Mammary epithelial cell (primary cell): ENCODE measurements at places on chromosomes 7 and 10.

DNA sequence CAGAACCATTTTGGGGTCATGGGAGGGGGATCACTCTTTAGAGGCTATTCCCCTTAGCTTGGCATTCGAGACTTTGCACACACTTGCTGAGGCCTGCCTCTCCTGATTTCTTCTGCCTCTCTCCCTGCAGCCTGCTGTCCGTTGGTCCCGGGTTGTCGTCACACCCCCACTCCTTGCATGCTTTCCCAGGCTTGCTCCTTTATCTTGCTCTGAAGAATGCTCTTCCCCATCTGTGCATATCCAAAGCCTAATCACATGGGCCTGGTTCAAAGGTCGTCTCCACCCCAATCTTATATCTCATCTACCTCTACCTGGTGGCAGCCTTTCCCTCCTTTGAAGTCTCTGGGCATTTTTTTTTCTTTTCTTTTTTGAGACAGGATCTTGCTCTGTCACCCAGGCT lies 24.3 kb upstream of the EMX2 start:
- no peak for DNase-seq

DNA sequence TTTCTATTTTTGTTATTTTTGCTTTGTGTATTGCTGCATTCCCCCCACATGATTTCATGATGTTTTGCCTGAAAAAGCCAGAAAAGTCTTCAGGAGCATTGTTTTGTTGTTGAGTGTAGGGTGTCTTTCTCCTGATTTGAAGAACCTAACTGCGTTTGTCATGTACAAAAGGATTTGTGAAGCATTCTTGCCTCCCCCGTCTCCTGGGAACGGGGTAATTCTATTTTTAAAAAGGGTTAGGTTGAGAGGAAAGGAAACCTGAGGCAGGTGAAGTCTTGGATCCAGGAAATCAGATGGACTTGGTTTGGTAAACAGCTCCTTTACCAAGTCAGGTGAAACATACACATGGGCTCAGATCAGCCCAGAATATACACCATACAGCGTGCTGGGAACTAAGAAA lies 26.0 kb upstream of the BTBD16 start:
- DNase-seq: no peak

GRCh38 chr10:73946253-73947145 lies 35.6 kb downstream of the PLAU start:
- DNase-seq: no peak

- peak; percentile 76 for DNase-seq
Observed at GRCh38 chr7:40551685-40552576, 417.1 kb downstream of the SUGCT start.

- no peak for DNase-seq
Observed at GRCh38 chr7:4888161-4888560, 4.6 kb upstream of the RADIL start.

- DNase-seq: no peak
Observed at GRCh38 chr10:81096558-81096957, 558.9 kb downstream of the SH2D4B start.

DNA sequence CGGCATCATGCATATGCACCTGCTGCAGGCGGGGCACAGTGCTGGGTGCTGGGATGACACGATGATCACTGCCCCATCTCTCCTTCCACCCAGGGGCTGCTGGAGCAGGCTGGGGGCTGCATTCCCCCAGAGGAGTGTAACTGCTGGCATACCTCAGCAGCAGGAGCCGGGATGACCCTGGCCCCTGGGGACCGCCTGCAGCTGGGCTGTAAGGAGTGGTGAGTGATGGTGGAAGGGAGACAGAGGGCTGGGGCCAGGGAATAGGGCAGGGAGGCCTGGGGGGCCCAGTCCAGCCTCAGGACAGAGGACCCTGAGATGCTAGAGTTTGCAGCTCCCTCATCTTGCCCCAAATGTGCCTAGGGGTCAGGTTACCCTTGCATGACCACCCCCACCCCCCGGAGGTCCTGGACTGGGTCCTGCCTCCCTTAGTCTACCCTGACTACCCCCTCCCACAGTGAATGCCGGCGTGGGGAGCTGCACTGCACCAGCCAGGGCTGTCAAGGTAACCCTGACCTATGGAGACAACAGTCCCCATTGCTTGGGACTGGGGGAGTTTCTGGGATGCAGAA lies 14.5 kb upstream of the ZNF862 start:
- DNase-seq: no peak

- DNase-seq: no peak
Observed at GRCh38 chr10:97483921-97484320, 14.3 kb downstream of the MMS19 start.

GRCh38 chr10:91214911-91215310 lies 5.6 kb upstream of the PCGF5 start:
- DNase-seq: no peak

- no peak for DNase-seq
Observed at GRCh38 chr7:29467193-29467926, 96.3 kb upstream of the PRR15 start.

- DNase-seq: no peak
Observed at GRCh38 chr7:71976645-71977044, 435.5 kb downstream of the CALN1 start.

DNA sequence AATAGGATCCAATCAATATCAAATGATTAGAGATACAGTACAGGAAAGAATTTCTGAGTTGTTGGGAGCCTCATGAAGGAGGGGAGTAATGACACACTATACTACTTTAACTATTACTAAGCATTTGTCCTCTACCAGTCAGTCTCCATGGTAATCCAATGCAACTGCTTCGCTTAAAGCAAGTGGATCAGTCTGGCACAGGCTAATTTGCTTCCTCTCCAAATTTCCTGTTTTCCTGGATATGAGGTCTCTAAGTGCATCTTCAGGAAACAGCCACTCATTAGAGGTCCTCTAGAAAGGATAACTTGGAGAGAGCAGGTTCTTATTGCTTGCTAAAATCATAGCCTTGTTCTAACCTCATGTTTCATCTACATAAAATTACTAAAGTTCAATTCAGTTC lies 8.4 kb upstream of the SEPTIN7 start:
- DNase-seq: no peak

DNA sequence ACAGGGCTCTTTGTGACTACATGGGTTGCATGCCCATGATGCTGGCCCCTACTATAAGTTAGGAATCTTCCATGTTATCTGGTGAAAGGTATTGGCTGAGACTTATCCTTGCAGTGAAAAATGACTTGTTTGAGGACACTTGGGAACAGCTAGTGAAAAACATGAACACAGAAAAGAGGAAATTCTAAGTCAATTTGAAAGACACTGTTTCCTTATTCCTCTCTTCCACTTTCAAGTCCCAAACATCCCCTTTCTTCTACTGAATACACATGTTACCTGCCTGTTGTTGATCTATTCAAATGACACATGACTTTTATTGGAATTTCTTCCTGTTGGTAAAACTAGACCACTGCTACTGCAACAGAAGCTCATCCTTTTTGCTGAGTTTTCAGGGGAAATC lies 29.5 kb upstream of the PRKCQ start:
- no peak for DNase-seq

- DNase-seq: no peak
Observed at GRCh38 chr10:28796606-28797512, 119.5 kb downstream of the BAMBI start.

- DNase-seq: no peak
Observed at GRCh38 chr10:6514180-6514579, 65.9 kb downstream of the PRKCQ start.

GRCh38 chr10:95792211-95792780 lies 36.3 kb downstream of the ENTPD1 start:
- DNase-seq: no peak

DNA sequence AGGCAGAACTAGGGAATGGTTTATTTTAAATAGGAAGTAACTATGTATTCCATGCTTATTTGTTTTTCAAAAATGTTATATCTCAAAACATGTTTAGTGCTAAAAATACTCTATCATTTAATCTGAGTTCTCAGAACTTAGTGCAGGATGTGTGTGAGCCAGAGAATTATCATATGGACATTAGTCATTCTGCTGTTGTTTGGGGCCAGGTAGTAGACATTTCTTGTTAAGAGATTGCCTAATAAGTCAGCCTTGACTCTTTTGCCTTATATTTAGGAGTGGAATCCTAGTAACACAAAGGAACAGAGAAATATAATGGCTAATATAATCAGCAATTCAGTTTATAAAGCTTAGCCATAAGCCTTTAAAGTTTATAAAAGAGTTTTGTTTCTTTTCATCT lies 149.8 kb downstream of the CCSER2 start:
- DNase-seq: peak; percentile 42

DNA sequence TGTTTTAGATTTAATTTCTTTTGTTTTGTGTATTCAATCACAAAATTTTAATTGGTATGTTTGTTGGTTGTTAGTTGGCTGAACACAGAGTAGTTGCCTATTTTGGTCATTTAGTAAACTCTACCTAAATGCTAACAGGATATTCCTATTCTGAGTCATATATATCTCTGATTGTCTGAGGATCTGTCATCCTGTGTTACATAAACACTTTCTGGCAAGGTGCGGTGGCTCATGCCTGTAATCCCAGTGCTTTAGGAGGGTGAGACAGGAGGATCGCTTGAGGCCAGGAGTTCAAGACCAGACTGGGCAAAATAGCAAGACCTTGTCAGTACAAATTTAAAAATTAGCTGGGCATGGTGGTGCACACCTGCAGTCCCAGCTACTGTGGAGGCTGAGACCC lies 178.6 kb downstream of the PLCE1 start:
- DNase-seq: peak; percentile 38

GRCh38 chr10:128499956-128500355 lies 373.7 kb upstream of the MKI67 start:
- no peak for DNase-seq

- no peak for DNase-seq
Observed at GRCh38 chr10:88063861-88064557, 200.6 kb downstream of the PTEN start.

- no peak for DNase-seq
Observed at GRCh38 chr7:8818406-8818805, 385.0 kb downstream of the NXPH1 start.

- DNase-seq: no peak
Observed at GRCh38 chr7:32539366-32539765, 44.1 kb downstream of the AVL9 start.

GRCh38 chr7:45720989-45721388 lies 146.8 kb downstream of the ADCY1 start:
- DNase-seq: no peak

DNA sequence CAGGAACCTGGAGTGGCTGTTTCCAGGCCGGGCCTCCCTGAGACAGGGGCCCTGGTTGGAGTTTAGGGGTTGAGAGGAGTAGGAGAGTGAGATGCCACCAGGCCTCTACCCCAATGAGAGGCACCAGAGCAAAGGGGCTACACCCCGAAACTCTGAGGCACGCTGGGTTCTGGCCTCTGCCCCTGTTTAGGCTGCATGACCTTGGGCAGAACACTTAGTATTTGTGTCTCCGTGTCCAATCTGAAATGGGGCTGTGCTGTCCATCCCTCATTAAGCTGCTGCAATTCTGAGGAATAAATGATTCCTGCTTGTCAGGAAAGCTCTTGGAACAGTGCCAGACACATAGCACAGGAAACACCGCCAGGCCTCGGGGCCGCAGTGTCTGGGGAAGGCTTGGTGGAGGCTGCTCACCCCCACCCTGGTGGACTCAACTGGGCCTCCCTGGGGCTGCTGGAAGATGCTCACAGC lies 40.5 kb upstream of the SAMD8 start:
- no peak for DNase-seq

DNA sequence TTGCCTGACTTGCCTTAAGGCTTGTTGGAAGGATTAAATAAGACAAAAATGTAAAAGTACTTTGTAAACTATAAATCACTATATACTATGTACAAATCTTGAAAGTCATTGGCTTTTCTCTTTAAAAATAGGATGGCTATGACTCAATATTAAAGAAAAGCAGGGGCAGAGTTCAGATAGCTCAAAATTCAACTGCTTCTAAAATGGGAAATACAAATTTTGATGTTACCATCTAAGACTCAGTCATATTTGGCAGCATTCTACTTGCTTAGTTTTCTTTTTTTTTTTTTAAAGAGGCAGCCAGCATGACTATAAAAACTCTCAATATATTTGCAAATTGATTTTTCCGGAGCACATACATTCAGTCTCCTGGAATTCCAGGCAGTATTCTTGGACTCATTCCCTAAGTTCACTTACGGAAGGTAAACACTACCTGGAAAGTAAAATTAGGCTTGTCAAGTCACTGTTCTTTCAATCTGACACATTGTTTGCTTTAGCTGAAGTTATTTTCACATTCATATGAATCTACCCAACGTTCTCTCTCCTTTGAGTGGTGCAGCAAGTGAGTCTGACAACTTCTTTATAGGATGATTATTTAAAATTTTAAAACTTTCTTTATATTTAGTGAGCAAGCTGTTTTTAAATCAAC lies 133.8 kb upstream of the CCDC6 start:
- no peak for DNase-seq

DNA sequence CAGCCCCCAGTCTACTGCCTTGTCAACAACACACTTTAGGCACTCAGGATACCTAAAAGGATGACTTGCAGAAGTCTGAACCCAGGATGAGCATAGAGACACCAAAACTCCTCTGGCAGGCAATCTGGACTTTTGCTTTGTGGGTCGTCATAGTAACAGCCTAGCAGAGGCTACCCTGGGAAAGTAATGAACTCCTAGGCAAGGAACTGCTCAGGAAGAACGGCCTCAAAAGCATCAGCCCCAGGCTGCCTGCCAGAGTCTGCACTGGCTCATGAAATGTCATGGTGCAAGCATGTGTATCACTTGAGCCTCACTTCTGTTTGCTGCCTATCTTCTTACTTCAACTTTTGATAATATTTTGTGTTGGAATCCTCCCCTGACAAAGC lies 715.1 kb downstream of the GRID1 start:
- DNase-seq: no peak

- DNase-seq: no peak
Observed at GRCh38 chr10:101182936-101183335, 46.3 kb downstream of the LBX1 start.

DNA sequence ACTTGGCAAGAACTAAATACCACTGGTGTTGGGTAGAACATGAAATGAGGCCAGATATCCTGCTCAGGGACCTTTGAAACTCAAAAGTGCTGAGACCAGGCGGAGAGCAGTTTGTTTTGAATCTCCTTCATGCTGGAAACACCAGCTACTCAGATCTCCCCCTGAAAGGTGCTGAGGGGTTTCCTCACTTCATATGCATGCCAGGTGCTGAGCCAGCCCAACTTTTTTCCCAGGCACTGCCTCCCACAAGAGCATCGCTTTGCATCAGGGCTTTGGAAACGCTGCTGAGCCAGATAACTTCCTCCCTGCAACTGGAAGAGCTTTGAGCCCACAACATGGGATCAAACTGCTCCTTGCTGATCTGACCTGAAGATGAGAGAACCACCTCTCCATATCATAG lies 13.7 kb downstream of the NPTX2 start:
- no peak for DNase-seq

DNA sequence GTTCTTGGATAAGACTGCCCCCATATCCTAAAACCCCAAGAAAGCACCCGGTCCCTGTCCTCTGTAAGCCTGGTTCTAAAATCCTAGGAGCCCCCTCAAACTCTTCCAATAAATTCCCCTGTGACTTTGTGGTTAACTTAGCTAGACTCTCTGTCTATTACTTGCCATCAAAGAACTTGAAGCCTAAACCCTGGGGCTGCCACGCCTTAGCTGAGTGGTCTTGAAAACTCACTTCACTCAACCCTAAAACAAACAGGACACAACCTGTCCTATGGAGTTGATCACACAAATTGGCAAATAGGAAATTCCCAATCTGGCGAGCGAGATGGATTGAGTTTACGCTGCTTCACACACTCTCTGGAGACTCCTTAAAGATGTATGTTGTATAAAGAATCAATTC lies 191.4 kb upstream of the SVIL start:
- no peak for DNase-seq
